ENCODE measurements at places on chromosomes 2 and 18.

- no peak for DNase-seq
Observed at GRCh38 chr18:76660571-76661192, 161.7 kb upstream of the ZNF236 start.

- DNase-seq = no peak
Observed at GRCh38 chr2:6958616-6959235, 41.5 kb downstream of the RNF144A start.

GRCh38 chr2:72779495-72779894 lies 46.3 kb downstream of the EXOC6B start:
- no peak for DNase-seq

- DNase-seq = no peak
Observed at GRCh38 chr2:67733517-67733916, 329.3 kb downstream of the C1D start.

GRCh38 chr18:11654736-11655605 lies 34.1 kb upstream of the GNAL start:
- DNase-seq = peak; percentile 0

DNA sequence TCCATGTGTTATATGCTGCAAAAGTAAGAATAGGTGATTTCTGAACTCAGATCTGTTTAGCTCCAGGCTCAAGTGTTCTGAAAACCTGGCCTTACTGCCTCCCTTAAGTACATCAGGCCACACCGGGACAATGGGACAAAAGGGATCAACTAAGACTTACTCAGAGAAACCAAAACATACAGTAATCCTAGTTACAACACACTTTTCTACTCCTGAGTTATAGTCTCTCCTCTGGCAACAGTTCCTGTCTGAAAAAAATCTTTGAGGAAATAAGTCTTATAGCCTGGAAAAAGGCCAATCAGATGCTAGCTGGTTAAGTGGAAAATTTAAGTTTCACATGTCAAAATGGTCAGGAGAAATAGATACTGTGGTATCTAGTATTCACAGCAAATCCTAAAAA lies 5.6 kb downstream of the METTL5 start:
- no peak for DNase-seq

GRCh38 chr2:64565949-64566710 lies 42.0 kb downstream of the AFTPH start:
- no peak for DNase-seq

DNA sequence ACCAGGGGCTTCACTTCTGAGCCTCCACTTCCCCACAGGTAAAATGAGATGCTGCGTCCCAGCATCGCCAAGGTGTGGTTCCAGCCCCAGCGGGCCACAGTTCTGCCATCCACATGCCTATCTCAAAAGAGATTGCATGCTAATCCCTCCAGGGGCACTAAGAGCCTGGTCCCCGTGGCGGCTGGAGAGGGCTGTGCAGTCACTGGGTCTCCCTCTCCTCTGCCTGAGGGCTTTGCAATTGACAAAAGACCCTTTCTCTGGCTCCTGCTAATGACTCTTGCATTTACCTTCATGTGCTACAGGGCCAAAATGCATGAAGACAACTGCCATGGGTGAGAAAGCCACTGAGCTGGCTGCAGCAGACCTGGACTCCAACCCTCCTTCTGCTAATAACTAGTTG lies 18.5 kb downstream of the ZBTB7C start:
- DNase-seq = no peak

GRCh38 chr2:144154205-144154604 lies 365.7 kb downstream of the ZEB2 start:
- DNase-seq = no peak

DNA sequence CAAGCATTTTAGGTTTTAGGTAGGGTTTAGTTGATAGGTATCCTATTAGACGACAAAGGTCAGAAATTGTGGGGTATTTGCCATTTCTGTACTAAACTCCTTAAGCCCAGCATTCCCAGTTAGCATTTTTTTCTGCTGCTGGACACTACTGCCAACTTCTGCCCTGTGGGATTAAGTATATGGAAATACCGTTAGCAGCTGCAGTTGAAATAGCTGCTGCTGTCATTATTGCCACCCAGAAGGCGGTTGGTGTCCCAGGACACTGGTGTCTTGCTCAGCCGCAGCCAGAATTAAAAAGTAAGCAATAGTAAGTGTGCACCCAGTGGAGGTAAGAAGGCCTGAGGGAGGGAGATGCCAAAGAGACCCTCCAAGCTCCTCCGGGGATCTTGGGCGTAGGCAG lies 1.9 kb upstream of the UXS1 start:
- DNase-seq = no peak

DNA sequence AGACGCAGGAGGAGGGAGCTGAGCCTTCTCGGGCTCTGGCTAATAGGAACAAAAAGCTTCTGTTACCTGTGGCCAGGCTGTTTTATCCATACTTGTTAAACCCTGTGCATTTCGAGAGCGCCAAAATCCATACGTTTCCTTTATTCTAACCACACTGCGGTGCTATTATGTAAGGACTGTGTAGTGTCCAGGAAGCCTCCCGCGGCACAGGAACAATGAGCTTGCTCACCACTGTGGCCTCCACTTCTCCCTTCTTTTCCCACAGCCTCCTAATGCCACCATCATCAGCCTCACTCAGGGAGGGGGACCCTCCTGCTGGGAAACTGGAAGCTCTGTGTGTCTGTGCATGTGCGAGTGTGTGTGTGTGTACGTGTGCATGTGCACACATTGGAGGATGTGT lies 268.5 kb downstream of the HAUS1 start:
- DNase-seq = no peak

DNA sequence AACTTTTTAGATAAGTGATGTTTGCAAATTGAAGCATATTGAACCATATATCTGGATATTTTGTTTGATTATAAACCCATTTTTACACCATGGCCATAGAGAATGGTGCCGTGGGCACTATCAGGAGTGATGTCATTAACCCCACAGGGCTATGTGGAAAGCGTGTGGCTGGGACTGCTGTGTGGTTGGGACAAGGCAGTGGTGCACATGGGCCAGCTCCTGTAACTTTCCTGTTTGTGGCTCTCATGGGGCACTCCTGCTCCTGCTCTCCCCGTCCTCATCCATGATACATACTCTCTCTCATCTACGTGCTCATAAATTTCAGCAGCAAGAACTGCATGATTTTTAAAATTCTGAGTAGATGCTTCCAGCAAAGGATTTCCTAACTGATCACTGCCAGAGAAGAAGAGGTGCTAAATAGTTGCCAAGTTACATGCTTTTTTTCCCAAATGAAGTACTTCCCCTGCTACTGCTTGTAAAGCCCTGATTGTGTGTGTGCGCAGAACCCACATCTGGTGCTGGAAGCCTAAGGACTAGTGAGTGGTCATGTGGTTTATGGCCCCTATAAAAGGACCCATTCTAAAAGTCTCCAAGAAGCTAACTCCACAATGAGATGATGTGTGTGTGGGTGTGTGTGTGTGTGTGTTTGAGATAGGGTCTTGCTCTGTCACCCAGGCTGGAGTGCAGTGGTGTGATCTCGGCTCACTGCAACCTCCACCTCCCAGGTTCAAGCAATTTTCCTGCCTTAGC lies 240.8 kb downstream of the NEDD4L start:
- DNase-seq = no peak

DNA sequence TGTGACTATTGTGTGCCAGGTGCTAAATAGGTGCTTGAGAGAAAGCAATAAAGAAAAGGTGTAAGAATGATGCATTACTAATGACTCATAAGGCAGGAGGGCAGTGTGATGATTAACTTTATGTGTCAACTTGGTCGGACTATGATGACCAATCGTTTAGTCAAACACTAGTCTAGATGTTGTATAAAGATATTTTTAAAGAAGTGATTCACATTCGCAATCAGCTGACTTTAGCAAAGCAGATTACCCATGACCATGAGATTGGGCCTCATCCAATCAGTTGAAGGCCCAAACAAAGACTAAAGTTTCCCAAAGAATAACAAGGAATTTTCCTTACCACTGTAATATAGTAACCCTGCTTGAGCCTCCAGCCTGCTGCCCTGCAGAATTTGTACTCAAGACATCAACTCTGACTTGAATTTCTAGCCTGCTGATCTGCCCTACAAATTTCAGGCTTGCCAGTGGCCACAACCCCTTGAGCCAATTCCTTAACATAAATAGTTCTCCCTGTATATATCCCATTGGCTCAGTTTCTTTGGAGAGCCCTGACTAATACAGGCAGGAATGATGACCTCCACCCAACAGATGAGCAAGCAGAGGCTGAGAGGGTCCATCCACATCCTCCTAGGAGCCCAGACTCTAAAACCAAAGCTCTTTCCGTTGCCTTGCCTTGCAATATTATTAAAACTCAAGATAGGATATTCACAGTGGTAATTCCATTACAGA lies 132.6 kb downstream of the ACTR3 start:
- DNase-seq = peak; percentile 45

DNA sequence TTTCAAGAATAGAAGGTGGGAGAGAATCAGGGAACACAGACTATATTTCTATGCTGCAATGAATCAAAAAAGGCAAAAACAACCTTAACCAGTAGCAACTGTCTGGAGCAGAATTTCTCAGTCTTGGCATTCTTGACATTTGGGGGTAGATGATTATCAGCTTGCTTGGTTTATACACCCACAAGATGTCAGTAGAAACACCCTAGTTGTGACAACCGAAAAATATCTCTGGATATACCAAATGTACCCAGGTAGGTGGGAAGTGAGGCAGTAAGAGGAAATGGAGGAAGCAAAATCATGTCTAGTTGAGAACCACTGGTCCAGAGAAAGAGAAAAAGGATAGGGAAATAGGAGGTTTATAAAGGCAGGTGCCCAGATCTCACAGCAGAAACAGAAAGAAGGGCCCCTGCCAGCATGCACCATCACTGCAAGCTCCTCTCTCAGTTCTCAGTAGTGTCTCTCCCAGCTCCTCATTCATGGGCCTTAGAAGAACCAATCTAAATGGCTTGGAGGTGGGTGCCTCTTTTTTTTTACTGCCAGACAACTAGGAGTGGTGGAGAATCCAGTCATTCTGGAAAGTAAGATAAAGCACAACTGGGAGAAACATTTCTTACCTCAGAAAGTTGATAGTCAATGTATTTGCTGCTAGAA lies 50.4 kb downstream of the MBD2 start:
- no peak for DNase-seq

GRCh38 chr18:73258375-73259087 lies 390.7 kb upstream of the NETO1 start:
- no peak for DNase-seq

- no peak for DNase-seq
Observed at GRCh38 chr2:73110168-73111072, 2.3 kb downstream of the RAB11FIP5 start.

- DNase-seq = no peak
Observed at GRCh38 chr2:37623971-37624900, 47.2 kb downstream of the CDC42EP3 start.

- no peak for DNase-seq
Observed at GRCh38 chr2:84942166-84942565, 28.8 kb upstream of the KCMF1 start.

DNA sequence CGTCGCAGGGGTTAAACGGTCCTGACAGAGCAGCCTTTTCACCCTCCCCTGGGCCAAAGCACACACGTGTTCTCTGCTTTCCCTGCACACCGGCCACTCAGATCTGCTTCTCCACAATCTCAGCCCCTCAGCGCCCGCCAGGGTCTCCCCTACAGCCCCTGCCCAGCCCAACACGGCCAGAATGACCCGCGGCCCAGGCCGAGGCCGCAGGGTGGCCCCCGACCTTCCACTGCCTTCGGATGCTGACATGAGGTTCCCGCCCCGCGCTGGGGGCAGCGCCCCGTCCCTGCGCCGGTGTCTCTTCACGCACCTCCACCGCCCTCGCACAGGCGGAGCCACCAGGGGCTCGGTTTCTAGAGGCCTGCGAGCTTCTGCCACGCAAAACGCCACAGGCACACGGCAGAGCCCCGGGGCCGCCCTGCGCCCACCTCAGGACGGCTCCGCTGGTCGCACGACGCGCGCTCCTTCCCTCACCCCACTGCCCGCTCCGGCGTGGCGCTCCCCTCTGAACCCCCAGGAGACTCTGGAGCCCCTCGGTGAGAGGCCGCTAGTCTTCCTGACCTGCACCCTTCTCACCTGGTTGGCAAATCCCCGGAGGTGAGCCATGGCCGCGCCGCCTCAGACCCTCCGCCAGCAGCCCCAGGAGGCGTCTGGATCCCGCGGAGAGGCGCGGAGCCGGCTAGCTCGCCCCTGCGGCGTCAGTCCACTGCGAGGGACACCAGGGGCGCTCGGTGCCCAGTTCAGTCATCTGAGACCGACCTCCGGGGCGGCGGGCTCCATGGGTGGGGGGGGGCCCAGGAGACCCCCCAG lies 749 bp downstream of the STK25 start:
- no peak for DNase-seq

GRCh38 chr2:118197011-118197675 lies 108.9 kb downstream of the INSIG2 start:
- no peak for DNase-seq

DNA sequence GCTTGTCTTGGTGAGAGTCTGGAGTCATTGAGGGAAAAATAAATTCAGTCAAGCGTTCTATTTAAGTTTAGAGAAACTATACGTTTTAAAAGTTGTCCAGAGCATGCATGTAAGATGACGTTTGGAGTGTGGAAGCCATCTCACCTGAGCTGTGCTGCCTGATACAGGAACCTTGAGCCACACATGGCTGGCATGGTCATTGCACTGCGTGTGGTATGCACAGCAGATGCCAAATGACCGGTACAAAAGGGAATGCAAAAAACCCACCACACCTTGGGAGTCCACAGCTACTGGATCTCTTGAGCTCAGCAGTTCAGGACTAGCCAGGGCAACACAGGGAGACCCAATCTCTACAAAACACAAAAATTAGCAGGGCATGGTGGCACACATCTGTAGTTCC lies 4.3 kb downstream of the MZT2B start:
- no peak for DNase-seq

Measured in amniotic stem cell (primary cell).